ENCODE measurements at places on chromosomes 16 and 17.

GRCh38 chr16:89732142-89732917 is 11.0 kb downstream of the ZNF276 start:
- H3K27ac ChIP-seq = no peak overlapping the region
- H3K4me3 ChIP-seq = no peak overlapping the region
- no peaks in the 10 kb centered on the region for H3K27me3 ChIP-seq
- no peak for DNase-seq

DNA sequence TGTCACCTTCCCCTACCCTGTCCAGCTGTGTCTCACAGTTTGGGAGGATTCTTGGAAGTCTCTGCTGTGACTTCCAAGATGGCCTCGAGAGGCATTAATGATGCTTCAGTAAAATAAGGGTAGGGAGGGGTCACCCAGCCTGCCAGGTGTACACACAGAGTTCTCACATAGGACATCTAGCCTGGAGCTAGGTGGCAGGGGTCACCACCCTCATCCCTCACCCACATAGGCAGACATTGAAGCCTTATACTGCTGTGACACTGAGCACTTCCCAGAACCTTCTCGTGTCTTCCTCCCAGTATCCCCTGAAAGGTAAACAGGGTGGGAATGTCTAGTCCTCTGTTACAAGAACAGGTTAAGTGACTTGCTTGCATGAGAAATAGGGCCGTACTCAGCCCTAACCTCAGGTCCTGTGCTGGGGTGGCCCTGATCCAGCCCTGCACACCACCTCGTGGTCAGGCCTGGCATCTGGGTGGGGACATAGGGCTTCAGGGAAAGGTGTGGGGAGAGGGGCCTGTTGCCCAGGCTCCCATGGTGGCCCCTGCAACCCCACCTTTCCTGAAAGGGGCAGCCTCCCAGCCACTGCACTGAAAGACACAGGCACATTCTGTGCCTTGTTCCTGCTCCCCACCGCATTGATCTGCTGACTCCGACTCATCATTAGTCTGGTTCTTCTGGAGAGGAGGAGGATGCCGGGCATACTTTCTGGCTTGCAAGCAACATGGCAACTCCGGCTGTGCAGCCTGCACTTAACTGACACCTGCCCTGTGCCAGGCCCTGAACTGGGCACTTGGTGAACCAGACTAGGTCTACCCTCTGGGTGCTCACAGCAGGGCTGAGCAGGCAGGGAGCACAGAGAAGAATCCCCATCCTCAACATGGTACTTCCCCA is 3.6 kb upstream of the MMP15 start:
- peaks cover 4% of the 10 kb centered on the region for H3K36me3 ChIP-seq
- H3K4me3 ChIP-seq = no peak overlapping the region
- no peaks in the 10 kb centered on the region for H3K4me1 ChIP-seq
- H3K27ac ChIP-seq = no peak overlapping the region
- H3K27me3 ChIP-seq = no peaks in the 10 kb centered on the region

GRCh38 chr16:80369138-80369958 is 171.4 kb upstream of the DYNLRB2 start:
- no peak for DNase-seq
- H3K27ac ChIP-seq = no peak overlapping the region
- no peak overlapping the region for H3K4me3 ChIP-seq
- H3K36me3 ChIP-seq = no peaks in the 10 kb centered on the region
- no peaks in the 10 kb centered on the region for H3K27me3 ChIP-seq
- no peaks in the 10 kb centered on the region for H3K4me1 ChIP-seq

DNA sequence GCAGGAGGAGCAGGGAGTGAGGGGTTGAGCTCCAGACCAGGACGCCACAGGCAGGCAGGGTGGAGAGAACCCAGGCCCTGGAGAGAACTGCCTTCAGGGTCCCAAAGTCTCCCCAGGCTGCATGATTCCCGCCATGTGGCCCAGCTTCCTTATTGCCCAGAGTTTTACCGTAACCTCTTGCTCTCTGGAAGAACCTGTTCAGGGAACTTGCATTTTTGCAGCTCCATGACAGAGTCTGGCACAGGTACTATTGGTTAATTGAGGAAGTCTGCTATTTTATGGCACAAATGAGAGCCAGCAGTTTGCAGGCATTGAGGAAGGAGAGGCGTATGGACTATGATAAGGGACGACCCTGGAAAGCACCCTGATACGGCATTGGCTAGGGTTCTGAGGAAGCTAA is 11.6 kb upstream of the NOS2 start:
- no peak overlapping the region for H3K4me3 ChIP-seq
- H3K4me1 ChIP-seq = no peaks in the 10 kb centered on the region
- no peak for DNase-seq

- no peak for DNase-seq
- peaks cover 12% of the 10 kb centered on the region for H3K27me3 ChIP-seq
- H3K36me3 ChIP-seq = 0 out of 2 replicates have a peak, but pooled peaks cover 3% of the 10 kb centered on the region
- no peaks in the 10 kb centered on the region for H3K4me1 ChIP-seq
These were observed 2.6 kb downstream of the OVCA2 start for GRCh38 chr17:2044263-2044894.

GRCh38 chr16:88298833-88299745 is 83.7 kb upstream of the ZNF469 start:
- no peaks in the 10 kb centered on the region for H3K27me3 ChIP-seq
- no peaks in the 10 kb centered on the region for H3K36me3 ChIP-seq
- H3K4me3 ChIP-seq = no peak overlapping the region
- DNase-seq = no peak
- H3K27ac ChIP-seq = no peak overlapping the region
- H3K4me1 ChIP-seq = no peaks in the 10 kb centered on the region

DNA sequence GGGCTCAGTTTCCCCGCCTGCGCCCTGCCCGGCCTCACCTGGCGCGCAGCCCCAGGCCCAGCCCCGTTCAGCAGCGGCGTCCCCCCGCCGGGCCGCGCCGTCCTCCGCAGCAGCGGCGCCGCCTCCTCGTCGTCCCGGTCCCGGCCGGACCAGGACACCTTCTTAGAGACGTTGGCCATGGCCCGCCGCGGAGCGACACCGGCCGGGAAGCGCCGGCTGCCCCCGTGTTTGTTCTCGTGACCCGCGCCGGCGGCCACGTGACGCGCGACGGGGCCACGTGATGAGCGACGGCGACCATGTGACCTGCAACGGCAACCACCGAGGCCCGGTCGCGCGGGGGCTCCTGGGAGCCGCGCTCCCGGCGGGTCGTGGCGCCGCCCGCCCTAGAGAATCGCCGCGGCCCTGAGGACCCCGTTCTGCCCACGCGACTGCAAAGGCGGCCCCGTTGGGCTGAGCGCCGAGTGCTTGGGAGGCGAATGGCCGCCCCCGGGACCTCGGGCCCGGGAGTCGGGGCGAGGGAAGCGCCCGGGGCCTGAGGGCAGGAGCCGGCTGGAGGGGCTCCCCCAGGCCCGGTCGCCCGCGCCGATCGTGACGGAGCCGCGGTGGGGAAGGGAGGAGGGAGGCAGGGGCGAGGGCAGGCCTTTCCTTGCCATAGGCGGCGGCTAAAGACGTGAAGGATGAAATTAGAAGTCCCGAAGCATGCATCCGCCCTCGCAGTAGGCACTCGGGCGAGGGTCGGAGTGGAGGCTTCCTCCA is at the start of gene CLCN7:
Gene CLCN7, minus strand, starts transcription at position 233 of the 756 bp plus-strand sequence. Its CDS starts 54 bp downstream, at position 179.
- no peak within 1 kb of the TSS for H3K27ac ChIP-seq
- no peaks in the 10 kb centered on the region for H3K27me3 ChIP-seq
- peaks cover 2% of the 10 kb centered on the region for H3K4me1 ChIP-seq
- peak; percentile 45 for DNase-seq

GRCh38 chr16:29986931-29987330 is 8.5 kb downstream of the HIRIP3 start:
- no peak for DNase-seq
- H3K4me3 ChIP-seq = no peak overlapping the region

DNA sequence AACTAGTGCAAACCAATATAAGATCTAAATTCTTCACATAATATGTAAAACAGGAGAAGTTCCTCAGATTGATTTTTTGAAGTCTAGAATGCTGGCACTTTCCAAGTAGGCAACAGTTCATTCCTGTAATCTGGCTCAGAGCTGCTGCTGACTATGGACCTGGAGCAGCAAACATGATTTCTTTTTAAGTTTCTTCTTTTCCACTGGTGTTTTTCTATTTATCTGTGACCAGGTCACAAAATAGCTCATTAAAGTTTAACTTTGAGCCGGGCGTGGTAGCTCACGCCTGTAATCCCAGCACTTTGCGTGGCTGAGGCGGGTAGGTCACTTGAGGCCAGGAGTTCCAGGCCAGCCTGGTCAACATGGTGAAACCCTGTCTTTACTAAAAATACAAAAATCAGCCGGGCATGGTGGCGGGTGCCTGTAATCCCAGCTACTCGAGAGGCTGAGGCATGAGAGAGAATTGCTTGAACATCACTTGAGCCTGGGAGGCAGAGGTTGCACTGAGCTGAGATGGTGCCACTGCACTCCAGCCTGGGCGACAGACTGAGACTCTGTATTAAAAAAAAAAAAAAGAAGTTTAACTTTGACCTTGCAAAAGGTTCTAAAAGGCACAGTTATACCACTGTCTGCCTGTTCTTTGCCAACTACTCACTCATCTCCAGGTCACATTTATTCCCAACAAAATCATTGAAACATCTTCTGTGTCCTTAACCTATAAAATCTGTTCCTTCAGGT is 29.4 kb upstream of the SLC13A2 start:
- no peaks in the 10 kb centered on the region for H3K36me3 ChIP-seq
- no peaks in the 10 kb centered on the region for H3K27me3 ChIP-seq
- no peak overlapping the region for H3K4me3 ChIP-seq
- no peak overlapping the region for H3K27ac ChIP-seq

DNA sequence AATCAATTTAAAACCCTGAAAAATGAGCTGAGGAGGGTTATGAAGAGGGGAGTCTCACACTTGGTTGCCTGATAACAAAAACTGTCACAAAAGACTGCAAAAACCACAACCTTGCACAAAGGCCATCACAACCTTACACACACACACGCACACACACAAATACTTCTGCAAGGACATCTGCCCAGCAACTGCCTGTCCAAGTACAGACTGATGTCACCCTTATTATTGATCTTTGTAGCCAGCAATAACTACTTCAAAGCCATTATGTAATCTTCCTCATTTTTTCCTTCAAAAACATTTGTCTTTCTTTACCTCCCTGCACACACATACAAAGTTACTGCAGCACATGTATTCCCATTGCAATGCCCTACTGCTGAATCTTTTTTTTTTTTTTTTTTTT is 253.2 kb upstream of the HSBP1 start:
- no peaks in the 10 kb centered on the region for H3K36me3 ChIP-seq
- no peaks in the 10 kb centered on the region for H3K27me3 ChIP-seq
- no peak overlapping the region for H3K4me3 ChIP-seq
- no peak overlapping the region for H3K27ac ChIP-seq
- no peak for DNase-seq

DNA sequence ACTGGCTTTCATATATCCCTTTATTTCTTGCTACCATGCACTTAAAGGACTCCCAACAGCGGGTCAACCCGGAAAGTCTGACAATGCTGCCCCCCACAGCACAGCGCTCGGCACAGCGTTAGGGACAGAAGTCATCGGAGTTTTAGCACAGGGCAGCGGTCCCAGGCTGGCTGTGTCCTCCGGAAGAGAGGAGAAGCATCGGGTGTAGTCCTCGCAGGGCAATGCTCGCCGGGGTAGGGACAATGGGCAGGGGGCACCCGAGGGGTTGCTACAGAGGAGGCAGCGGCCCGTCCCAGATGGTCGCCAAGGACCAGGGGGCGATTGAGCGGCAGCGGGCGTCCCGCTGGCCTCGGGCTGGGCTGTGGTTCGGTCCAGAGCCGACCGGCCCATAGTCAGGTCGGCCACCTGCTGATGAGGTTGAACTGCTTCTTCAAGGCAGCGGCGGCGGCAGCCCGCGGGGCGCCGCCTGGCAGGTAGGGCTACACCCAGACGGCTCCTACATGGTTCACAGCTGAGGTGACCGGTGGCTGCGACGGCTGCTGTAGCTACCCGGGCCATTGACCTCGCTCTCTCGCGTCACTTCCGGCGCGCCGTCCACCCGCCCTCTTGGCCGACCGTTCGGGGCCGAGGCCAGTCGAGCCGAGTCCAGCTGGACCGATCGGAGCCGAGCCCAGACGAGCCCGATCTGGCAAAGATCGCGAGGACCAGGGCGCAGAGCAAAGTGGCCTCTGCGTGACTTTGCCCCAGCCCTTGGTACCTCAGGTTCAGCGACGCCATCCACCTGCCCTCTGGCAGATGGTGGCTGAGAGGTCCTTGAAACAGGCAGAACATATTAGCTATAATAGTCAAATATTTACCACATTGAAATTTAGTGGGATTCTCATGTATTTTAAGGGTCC is 4.7 kb upstream of the LCMT1 start:
- peak; percentile 67 for DNase-seq
- H3K4me3 ChIP-seq = peak overlapping the region; percentile 67
- no peaks in the 10 kb centered on the region for H3K27me3 ChIP-seq
- no peaks in the 10 kb centered on the region for H3K36me3 ChIP-seq

GRCh38 chr17:57604771-57605674 is 140.1 kb downstream of the CCDC182 start:
- H3K4me1 ChIP-seq = peaks cover 12% of the 10 kb centered on the region
- H3K27ac ChIP-seq = no peak overlapping the region
- H3K27me3 ChIP-seq = no peaks in the 10 kb centered on the region
- no peak overlapping the region for H3K4me3 ChIP-seq
- no peak for DNase-seq

DNA sequence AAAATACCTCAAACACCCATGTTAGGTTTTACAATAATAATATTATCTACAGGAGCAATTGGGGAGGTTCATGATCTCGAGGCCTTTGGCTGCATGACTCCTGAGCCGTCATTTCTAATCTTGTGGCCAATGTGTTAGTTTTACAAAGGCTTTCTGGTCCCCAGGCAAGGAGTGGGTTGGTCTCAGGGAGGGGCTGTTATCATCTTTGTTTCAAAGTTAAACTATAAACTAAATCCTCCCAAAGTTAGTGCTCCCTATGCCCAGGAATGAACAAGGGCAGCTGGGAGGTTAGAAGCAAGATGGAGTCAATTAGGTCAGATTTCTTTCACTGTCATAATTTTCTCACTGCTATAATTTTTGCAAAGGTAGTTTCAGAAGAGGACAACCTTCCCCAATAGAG is 9.1 kb upstream of the CCL5 start:
- H3K27ac ChIP-seq = no peak overlapping the region
- no peaks in the 10 kb centered on the region for H3K27me3 ChIP-seq
- DNase-seq = no peak
- H3K36me3 ChIP-seq = no peaks in the 10 kb centered on the region

GRCh38 chr16:23318639-23319038 is 16.5 kb downstream of the SCNN1B start:
- H3K4me1 ChIP-seq = no peaks in the 10 kb centered on the region
- no peaks in the 10 kb centered on the region for H3K36me3 ChIP-seq
- no peaks in the 10 kb centered on the region for H3K27me3 ChIP-seq
- no peak overlapping the region for H3K27ac ChIP-seq

- no peak overlapping the region for H3K27ac ChIP-seq
- H3K27me3 ChIP-seq = no peaks in the 10 kb centered on the region
- H3K4me3 ChIP-seq = no peak overlapping the region
- H3K36me3 ChIP-seq = no peaks in the 10 kb centered on the region
- no peak for DNase-seq
- peaks cover 2% of the 10 kb centered on the region for H3K4me1 ChIP-seq
These were observed 484 bp upstream of the NUDT7 start for GRCh38 chr16:77721752-77722308.

- H3K4me1 ChIP-seq = peaks cover 9% of the 10 kb centered on the region
- DNase-seq = no peak
- H3K27ac ChIP-seq = no peak overlapping the region
- H3K4me3 ChIP-seq = no peak overlapping the region
- H3K27me3 ChIP-seq = peaks cover 68% of the 10 kb centered on the region
- no peaks in the 10 kb centered on the region for H3K36me3 ChIP-seq
These were observed 3.7 kb downstream of the DLX4 start for GRCh38 chr17:49972486-49973270.

GRCh38 chr16:1261131-1261892 is 5.4 kb downstream of the TPSD1 start:
- no peak overlapping the region for H3K27ac ChIP-seq
- H3K36me3 ChIP-seq = no peaks in the 10 kb centered on the region
- no peak for DNase-seq
- no peaks in the 10 kb centered on the region for H3K27me3 ChIP-seq
- H3K4me3 ChIP-seq = no peak overlapping the region

- no peaks in the 10 kb centered on the region for H3K4me1 ChIP-seq
- H3K36me3 ChIP-seq = peaks cover 2% of the 10 kb centered on the region
- no peak overlapping the region for H3K27ac ChIP-seq
These were observed 5.3 kb downstream of the PLD6 start for GRCh38 chr17:17200831-17201230.

Measured in iPS DF 6.9 (cell line).